ENCODE measurements at places on chromosomes 5 and 9. TPM values are rescaled to one million over a fixed set of nuclear protein-coding genes. Genes with fewer than 3 reads are reported as not detected.

DNA sequence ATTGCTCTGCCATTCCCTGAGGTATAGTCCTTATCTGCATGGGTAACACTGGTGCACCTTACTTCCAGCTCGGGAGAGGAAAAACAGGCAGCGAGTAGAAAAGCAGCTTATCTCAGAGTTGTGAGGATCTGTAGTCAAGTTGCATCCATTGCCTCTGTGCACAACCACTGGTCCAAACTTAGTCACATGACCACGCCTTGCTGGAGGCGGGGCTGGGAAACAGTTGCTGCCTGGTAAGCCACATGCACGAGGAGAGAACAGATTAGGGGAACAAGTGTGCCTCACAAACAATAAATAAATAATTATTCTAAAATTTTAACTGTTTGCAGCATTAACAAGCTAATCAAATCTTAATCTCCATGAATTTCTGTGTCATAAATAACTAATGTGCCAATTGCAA is 18.6 kb downstream of the ZNF622 start:
- no peak for DNase-seq

GRCh38 chr5:173895401-173896165 is 7.4 kb downstream of the CPEB4 start:
- DNase-seq, result no peak

- no peak for DNase-seq
Measured at GRCh38 chr9:114771889-114772288, 34.0 kb downstream of the TNFSF15 start.

DNA sequence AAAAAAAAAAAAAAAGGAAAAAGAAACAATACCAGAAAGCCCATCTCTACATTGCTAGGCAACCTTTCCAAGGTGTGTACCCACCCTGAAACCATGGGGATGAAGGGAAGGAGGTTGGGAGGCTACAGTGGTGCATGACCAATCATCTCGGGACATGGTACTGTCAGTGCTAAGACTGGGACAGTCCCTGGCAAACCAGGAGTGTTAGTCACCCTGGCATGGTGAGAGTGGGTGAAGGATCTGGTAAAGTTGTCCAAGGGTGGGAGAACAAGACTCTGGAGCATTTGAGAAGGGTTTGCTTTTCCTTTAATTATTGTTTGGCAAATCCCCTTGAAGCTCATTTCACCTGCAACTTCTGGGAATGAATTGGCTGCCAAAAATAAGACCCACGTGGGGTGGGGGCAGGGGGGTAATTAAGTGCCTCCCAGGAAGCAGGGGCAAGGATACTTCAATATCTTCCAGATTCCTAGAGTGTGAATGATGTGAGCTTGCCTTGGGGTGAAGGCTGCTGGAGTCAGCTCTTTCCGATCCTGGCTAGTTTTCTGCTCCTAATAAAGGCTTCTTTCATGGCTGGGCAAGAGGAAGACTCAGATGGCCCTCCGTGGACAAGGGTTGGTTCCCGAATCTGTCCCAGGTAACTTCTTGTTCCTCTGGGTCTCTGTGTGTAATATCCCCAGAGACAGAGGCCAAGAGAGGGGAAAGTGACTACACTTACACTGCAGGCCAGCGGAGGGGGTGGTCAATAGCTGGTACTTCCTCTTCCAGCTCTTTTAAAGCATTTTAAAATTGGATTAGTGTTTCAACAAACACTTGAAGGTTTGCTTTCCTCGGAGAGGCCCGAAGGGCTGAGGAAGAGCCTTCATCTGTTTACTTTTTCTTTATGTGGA is 61.6 kb upstream of the SPRY4 start:
- DNase-seq, result no peak

DNA sequence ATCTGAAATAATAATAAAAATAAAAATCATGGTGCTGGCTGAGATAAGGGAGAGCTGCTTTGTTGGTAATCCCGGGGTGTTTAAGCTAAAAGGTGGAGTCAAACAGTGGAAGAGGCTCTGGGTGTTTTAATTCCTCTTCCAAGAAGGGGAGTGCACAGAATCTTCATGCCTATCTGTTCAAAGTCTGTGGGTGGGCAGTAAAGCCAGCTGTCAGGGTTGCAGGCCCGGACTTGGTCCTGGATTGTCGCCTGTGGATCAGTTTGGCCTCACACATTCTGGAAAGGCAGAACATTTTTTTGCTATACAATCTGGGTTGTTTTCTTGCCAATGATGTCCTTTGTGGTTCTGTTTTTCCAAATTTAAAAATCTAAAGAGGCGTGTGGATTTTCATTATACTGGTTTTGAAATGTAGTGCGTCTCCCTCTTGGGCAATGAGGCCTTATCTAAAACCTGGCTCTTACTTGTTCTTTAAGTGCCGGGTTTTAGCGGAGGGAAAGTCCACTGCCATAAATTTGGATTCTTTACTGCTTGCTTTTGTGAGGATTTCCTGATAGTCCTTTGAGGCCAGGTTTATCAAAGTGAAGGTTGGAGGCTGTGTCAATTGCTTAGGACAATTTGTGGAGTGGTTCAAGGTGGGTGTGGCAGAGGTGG is 5.8 kb downstream of the ANKDD1B start:
- no peak for DNase-seq

DNA sequence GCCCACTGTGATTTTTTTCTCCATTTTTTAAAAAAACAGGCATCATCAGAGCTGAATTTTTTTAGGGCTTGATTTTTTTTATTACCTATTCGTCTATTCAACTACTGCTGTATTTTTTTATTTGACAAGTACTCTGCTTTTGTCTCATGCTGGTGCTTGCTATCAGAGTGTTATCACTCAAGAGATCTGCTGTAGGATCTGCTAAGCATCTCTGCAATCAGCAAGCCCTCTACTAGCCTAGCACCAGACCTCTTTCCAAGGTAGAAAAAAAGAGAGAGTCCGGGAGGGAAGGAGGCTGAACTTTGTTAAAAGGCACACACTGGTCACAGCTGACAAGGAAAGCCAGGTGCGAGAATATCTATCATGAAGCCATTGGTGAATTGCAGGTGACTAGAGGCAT is 413.8 kb upstream of the CCNH start:
- no peak for DNase-seq

GRCh38 chr5:64384765-64385164 is 121.0 kb upstream of the RGS7BP start:
- no peak for DNase-seq

GRCh38 chr5:146889169-146889568 is 10.6 kb upstream of the PPP2R2B start:
- no peak for DNase-seq

DNA sequence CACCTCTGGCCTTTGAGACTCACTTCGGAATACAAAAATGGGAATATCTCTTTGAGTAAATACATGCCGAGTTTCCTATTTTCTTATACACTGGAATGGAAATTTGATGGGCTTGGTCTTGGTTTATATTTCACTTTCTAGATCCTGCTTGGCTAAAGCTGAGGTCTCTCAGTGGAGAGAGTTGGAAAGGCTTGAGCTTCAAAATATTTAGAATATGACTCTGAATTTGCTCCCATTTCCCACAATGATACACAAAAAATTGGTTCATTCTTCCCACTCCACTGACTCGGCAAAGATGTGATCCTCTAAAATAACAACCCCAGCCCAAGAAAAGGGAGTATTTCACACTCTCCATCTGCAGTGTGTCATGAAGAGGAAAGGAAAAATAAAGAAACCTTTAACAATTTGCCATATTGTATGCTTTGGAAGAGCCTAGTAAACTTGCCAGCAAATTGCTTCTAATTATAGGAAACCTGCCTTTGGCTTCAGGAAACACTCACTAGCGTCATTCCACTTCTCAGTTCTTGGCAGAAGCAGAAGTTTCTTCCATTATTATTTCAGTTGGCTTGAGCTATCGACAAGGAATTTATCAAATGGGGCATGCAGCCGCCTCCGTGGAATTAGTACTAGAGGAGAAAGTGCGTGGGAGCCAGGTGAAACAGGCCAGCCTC is 302.9 kb downstream of the NSG2 start:
- no peak for DNase-seq

DNA sequence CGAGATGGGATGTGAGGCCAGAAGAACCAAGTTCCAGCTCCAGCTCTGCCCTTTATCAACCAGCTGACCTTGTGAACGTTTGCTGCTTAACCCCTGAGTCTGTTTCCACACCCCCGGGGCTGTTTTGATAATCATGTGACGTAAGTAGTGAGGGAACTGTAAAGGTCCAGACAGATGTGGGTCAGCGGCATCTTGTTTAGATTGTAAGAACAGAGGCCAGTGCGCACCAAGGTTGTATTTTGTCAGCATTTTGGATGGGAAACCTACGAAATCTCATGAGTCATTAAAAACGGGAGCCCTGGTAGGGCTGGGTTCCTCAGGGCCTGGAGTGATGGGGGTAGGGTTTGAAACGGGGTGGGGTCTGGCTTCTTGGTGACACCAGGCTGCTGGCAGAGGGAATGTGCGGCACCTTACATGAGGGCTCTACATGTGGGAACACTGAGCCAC is 13.8 kb upstream of the COL15A1 start:
- DNase-seq, result no peak

GRCh38 chr5:1666812-1667588 is 132.6 kb downstream of the MRPL36 start:
- no peak for DNase-seq

GRCh38 chr9:79984429-79985067 is 412.8 kb downstream of the TLE4 start:
- DNase-seq, result no peak

DNA sequence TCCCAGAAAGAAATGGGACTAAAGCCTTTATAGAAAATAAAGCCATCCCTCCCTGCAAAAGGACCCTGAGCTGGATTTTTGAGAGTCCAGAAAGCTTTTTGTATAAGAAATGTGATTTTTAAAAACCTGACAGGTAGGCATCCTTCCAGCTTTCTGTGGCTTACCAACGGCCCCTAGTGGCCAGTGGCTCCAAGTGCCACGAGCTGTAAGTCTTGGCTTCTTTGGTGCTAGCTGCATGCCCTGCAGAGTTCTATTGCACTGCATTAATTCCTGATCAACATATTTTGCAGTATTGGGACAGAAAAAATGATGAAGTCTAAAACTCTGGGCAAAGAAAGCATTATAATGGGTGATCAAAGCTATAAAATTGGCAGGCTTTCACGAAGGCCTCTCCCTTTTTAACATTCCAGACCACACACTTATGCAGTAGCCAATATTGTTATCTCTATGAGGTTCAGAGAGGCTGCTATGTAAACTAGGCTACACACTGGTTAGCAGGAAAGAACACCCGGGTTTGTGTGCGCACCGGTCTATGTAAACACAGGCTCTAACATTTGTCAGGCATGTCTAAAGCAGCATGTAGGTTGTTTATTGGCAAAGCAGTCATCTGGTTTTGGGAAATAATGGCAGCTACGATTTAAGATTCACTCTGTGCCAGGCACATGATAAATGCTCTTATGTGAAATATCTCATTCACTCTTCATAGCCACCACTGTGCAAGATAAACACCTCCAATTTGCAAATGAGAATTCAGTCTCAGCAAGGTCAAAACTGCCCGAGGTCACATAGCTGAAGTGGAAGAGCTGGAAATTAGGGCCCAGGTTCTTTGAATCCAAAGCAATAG is 55.2 kb downstream of the NMUR2 start:
- DNase-seq, result no peak

DNA sequence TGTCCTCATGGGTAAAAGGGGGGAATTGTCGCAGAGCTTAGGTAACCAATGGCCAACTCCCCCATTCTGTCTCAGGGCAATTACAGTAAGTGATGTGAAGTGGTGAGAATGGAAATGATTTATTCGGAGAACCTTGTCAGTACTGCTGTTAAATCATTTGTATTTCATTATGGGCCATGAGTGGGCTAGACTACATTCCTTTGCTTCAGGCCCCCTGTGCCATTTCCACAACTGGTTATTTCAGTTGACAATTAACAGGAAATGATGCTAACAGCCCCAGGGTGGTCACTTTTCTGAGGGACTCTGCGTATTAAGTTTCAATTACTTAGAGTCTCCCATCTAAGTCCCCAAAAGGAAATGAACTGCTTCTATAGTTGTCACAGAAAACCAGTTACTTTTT is 653.7 kb downstream of the CCDC171 start:
- no peak for DNase-seq

GRCh38 chr9:124448019-124448418 is 2.2 kb upstream of the ADGRD2 start:
- DNase-seq, result no peak

- DNase-seq, result no peak
Measured at GRCh38 chr5:87410931-87411330, 1.8 kb downstream of the CCNH start.

DNA sequence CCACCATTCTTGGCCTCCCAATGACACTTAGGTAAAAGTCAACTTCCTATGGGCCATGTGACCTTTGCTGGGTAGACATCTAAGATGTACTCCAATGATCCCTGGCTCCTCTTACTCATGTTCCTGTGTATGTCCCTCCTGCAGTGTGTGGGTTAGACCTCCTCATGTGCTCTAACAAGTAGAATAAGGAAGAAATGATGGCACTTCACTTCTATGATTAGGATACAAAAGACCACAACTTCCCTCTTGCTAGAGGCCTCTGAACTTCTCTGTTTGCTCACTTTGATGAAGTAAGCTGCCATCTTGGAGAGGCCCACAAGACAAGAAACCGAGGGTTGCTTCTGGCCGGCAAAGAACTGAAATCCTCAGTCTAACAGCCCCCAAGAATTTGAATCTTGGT is 131.8 kb downstream of the TAF11L14 start:
- no peak for DNase-seq

DNA sequence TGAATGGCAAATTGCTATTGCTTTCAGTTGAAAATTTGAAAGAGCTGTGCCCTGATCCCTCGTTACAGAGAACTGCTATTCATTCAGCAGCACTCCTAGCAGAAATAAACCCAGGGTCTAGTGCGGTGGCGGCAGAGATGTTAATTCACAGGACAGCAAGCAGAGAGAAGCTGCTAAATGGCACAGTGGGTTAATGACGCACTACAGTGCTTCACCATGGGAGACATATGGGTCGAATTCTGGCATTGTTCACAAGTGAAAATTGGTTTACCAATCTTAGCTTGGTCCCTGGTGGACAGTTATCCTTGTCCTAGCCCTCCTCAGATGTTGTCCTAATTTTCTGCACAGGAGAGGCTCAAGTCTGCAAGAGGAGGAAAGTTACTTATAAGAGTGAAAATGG is 807.4 kb downstream of the TLE1 start:
- DNase-seq, result no peak

DNA sequence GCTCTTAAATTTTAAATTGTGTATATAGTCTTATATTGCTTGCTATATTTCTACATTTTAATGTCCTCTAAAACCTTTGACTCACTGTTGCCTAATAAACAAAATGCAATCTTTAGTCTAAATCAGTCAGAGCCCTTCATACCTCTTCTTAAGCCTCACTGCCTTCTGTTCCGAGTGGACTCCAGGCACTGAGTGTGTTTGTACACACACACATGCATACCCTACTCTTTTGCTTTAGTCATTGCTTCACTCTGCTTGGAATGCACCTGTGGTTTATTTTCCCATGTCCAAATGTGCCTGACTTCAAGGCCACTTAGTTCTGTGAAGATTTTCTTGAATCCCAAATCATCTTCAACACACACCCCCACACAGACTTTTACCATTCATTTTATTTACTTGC is 60.9 kb downstream of the SLC12A2 start:
- no peak for DNase-seq

SEMA6A gene
- not detected for total RNA-seq

RAB3C gene
- total RNA-seq, result not detected

TBC1D13 gene
- total RNA-seq, result 24.2 TPM

SPAAR gene
- not detected for total RNA-seq

MRPS2 gene
- total RNA-seq, result 61.7 TPM

TMEM267 gene
- total RNA-seq, result 20.1 TPM

Data from activated T-helper 2 cell treated with anti-CD3 and anti-CD28 coated beads, Interferon-gamma antibody, Interleukin-2, Interleukin-4, amounts not matched to agents 10 μg/mL and 5 μg/mL and 100 μg/mL, durations not matched to agents 14 hours and 24 hours and 36 hours (primary cell).